ENCODE measurements at places on chromosomes 7 and 10. TPM values are rescaled to one million over a fixed set of nuclear protein-coding genes. Genes with fewer than 3 reads are reported as not detected.

The OPN4 gene
- total RNA-seq, result not detected

The CARD11 gene
- total RNA-seq, result 2.6 TPM

The SEMA3C gene
- 8.9 TPM for total RNA-seq

The FKBP9 gene
- total RNA-seq, result 82.6 TPM

The EMX2 gene
- total RNA-seq, result not detected

The ATOH7 gene
- not detected for total RNA-seq

The IKZF1 gene
- 5.9 TPM for total RNA-seq

The TRIM73 gene
- total RNA-seq, result 1.9 TPM

- no peak for DNase-seq
These were observed 74.3 kb upstream of the PCGF5 start for GRCh38 chr10:91146146-91146545.

DNA sequence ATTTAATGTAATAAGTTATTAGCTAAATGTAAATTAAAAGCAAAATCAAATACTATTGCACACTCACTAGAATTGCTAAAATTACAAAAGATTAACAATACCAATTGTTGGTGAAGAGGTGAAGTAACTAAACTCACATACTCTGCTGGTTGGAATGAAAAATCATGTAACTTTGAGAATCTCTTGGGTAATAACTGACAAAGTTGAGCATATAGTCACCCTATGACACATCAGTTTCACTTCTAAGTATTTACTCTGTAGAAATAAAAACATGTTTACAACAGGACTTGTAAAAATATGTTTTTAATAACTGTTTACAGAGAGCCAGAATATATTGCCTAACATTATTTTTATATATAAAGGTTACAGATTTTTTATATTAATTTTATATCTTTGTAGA, 33.6 kb downstream of the CNTNAP2 start:
- no peak for DNase-seq

DNA sequence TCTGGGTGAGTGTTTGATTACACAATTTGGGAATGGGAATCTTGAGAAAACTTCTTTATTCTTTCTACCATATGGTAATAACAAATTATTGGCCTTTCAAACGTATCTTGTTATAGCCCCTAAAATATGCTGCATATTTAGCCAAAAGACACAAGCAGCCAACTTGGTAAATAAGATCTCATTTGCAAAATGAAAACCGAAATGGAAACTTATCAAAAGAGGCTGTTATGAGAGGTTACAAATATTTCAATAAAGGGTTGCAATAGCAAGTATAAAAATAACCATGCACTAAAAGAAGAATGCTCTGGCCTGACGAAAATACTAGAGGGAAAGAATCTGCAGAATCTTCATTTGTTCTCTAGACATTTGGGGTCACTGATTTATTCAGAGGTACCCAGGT, 259.5 kb upstream of the LRRN3 start:
- no peak for DNase-seq

GRCh38 chr7:132646052-132646451, 69.8 kb upstream of the PLXNA4 start:
- no peak for DNase-seq

GRCh38 chr10:27285093-27285492, 44.5 kb upstream of the ACBD5 start:
- DNase-seq, result no peak

DNA sequence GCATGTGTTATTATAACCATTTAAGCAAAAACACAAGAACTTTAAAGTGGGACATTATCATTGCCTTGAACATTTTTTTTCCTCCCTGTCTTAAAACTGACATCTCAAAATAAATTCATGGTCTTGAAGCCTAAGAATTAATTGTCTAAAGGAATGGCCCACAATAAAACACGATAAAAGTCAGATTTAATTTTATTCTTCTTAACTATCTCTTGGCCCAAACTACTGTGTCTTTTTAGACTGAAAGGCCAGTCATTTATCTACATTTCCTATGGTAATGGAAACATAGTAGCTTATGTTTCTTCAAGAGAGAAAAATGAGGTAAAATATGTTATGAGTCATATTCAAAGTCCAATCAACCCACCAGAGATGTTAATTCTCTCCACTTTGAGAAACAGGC, 24.4 kb upstream of the ETV1 start:
- DNase-seq, result no peak

- no peak for DNase-seq
These were observed 728.3 kb downstream of the SORCS1 start for GRCh38 chr10:106436123-106436715.

- no peak for DNase-seq
These were observed 192.7 kb downstream of the TCF7L2 start for GRCh38 chr10:113142601-113143362.

DNA sequence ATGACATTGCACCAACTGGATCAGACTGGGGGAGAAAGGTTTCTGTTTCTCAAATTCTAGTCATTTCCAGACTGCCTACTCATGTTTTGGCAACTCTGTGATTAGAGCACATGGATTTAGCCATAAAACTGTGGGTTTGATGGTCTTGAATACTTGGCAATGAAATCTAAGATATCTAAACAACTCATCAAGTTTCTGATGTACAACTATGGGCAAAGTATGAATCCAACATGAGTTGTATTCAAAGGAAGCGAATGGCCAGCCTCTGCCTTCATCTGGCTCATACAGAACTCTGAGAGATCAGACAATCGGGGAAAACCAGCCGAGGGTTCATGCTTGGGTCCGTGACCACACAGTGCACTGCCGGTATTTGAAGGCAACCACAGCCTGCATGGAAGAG, 144.3 kb downstream of the ADAM12 start:
- DNase-seq, result no peak

GRCh38 chr10:21257919-21258318, 267.6 kb downstream of the SKIDA1 start:
- DNase-seq, result no peak

- no peak for DNase-seq
These were observed 122.9 kb upstream of the PPIF start for GRCh38 chr10:79224263-79224949.

- no peak for DNase-seq
These were observed 127.9 kb upstream of the PRSS58 start for GRCh38 chr7:142385491-142386340.

DNA sequence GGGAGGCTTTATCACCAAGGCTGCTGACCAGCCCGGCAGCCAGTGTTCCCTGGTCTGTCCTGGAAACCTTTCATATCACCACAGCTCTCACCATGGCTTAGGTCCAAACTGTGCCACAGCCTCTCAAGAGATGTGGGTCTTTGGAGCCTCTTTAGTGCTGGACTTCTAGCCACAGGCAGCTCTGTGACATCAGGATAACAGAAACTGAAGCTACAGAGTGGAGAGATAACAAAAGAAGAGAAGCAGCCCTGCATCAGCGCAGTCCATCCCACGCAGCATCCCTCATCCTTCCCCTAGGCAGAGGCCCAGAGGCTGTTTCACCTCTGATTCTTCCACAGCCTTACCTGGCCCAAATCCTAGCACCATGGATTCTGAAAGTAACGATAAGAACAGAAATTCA, 187.9 kb upstream of the KMT2E start:
- no peak for DNase-seq

All from esophagus squamous epithelium (tissue), 5 donors.